ENCODE measurements at places on chromosomes 6 and 20.

DNA sequence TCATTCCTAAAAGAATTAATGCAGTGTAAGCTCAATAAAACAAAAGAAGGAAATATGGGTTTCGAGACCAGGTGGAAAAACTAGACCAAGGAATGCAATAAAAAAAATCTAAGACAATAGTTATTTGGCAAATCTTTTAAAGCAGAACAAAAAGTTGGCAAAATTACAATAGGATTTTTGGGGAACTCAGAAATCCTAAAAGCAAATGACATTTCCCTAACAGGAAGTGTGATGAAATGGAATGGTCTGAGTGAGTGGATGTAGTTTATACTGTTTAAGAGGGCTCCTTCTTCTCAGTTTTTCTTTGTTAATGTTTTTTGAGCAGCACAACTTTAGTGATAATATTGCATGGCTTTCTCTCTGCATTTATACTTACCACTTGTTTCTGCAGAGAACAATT is 190.0 kb downstream of the PLCB4 start:
- no peak for DNase-seq

DNA sequence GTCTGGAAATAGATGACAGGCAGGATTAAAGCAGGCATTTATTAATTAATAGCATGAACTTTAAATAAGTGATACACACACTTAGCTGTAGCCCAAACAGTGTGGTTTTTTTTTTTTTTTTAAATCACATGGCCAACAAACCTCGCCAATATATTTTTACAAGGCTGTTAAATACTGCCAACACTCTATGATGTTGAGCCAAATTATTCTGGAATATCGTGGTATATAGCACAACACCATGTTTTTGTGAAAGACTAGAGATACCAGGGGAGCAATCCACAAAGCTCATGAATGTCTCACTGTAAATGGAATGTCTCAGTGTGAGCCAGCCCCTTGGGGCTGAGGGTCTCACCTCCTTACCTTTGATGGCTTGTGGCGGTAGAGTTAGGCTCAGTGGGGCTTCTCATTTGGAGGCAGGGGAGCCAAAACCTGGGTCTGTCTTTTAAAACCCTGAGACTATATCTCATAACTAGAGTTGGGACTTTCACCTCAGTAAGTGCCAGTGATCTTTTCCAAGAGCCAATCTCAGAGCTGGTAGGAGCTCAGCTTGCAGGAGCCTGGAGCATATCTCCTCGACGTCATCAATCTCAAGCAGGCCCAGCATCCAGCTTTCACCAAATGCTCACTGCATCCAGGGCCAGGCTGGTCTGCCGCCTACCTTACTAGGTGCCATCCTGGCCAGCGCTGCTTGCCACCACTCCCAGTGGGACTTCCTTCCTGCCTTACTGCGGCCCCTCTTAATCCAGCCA is 78.5 kb upstream of the FAM184A start:
- no peak for DNase-seq

DNA sequence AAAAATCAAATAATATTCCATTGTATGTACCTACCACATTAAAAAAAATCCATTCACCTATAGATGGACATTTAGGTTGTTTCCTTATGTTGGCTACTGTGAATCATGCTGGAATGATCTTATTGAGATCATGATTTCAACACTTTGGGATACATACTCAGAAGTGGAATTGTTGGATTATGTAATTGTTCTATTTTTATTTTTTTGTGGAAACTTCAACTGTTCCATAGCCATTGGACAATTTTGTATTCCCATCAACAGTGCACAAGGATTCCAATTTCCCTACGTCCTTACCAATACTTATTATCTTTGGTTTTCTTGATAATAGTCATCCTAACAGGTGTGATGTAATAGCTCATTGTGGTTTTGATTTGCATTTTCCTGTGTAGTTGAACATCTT is 834.0 kb downstream of the MAFB start:
- no peak for DNase-seq

DNA sequence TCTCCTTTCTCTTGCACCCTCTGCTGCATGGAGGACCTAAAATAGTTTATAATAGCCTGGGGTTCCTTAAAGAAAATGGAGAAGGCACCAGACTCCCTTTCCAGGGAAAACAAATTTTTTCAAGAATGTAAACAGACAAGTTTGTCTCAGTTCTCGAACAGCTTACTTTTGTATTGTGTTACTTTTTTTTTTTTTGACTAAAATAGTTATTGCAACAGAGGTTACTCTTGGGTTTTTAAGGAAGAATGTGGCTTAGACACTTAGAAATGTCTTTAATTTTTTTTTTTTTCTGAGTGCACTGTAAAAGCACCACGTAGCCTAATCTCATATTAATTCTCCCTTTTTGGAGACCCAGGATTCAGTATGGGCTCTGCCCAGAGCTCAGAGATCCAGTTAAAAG is 148.7 kb upstream of the CARMIL1 start:
- DNase-seq, result no peak

GRCh38 chr6:32108727-32109113 is 418 bp downstream of the TNXB start:
- no peak for DNase-seq

GRCh38 chr6:109998159-109998785 is 20.2 kb downstream of the GPR6 start:
- DNase-seq, result no peak

GRCh38 chr20:49501917-49502316 is 19.4 kb upstream of the KCNB1 start:
- no peak for DNase-seq

- no peak for DNase-seq
These were observed 30.7 kb upstream of the IRF4 start for GRCh38 chr6:360764-361373.

DNA sequence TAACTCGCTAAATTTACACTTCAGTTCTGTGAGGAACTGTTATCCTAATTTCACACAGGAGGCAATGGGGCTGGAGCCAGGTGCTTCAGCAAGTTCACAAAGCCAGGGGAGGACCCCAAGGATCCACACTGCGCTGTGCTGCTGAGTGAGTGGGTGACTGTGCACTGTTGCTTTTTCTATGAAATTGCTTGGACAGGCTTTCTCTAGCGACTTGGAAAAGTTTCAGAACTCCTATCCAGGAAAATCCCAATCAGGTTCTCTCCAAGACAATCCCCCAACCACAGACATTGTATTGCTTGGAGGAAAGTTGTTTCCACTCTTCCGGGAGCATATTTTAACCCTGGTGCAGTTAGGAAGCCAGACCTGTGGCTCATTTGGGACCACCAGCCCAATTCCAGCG is 175.9 kb upstream of the CST7 start:
- no peak for DNase-seq

DNA sequence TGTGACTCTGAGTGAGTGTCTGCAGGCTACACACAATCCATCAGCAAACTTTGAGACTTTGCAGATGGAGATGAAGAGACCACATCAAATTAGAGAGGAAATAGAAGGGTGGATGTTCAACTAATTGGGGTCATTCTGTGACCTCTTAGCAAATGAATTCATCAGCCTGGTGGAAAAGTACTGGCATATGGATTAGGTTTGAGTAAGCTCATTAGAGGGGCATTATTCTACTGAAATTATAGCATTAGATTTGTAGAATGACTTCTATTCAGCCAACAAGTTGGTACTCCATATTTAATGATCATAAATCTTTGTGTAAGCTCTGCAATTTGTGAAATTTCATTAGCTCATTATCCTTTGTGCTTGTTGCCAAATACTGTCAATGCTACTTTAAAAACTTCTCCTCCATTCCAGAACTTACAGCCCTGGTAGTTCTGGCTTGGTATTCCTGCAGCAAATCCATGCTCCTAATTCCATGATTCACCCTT is 63.8 kb downstream of the ADTRP start:
- DNase-seq, result no peak
